ENCODE measurements at places on chromosomes 4 and X. TPM values are rescaled to one million over a fixed set of nuclear protein-coding genes. Genes with fewer than 3 reads are reported as not detected.
A peak's percentile ranks its signal among the peaks of the same experiment; 100 is the strongest.

DNA sequence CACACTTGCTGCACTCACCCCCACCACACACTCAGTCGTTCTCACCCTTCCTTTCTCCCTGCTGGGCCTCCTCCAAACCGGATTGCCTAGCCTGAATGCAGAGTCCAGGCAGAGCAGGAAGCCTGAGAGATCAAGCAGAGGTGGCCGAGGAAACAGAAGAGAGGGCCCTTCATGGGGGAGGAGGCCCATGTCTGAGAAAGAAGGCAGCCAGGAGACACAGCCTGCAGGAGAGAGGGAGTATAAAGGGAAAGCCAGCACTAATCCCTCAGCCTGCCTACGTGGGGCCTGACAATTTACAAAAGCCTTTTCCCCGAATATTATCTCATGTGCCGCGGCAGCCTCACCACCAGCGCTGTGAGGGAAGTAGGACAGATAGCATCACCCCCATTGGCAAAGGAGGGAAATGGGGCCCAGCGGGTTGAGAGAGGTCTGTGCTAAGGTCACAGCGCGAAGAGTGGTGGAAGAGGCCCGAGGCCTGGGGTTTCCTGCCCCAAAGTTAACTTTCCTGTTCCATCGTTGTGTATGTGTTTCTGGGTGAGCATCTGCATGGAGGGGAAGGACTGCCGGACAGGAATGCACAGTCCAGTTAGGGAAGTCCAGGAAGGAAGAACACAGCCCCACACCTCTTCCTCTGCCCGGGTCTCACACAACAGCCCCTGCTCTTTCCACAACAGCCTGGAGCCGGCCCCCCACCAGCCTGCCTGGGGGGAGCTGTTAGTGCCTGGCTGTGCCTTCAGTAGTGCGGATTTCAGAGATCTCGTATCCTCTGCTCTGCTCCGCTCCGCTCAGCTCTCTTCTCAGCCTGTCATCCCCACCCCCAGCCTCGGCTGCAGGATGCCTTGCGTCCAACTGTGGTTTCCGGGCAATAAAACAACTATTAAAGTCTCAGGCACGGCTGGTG is 50.9 kb upstream of the BCOR start:
- no peak for DNase-seq

- no peak for DNase-seq
These were observed 33.2 kb downstream of the ACOX3 start for GRCh38 chr4:8407316-8407715.

- DNase-seq = no peak
These were observed 55.1 kb upstream of the INPP4B start for GRCh38 chr4:142901166-142901662.

DNA sequence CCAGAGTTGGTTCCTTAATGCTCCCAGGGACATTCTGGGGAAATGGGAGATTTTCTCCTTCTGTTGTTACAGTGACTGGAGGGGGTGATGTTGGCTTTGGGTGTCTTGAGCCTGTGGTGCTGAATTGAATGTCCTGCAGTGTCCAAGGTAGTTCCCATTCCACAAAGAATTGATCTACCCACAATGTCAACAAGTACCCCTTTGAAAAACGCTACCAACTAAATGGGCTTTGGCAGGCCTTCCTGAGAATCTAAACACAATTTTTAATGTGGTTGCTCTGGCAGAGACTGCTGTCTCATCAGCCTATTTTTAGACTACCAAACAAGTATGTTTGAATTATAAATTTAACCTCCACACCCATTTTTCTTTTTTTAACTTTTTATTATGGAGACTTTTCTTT is 69.4 kb downstream of the CCKAR start:
- no peak for DNase-seq

GRCh38 chr4:37825968-37826294 is 555 bp upstream of the PGM2 start:
- no peak for DNase-seq

- DNase-seq = no peak
These were observed 139.7 kb downstream of the EFHC2 start for GRCh38 chrX:44203791-44204190.

- DNase-seq = peak; percentile 68
These were observed 4.2 kb upstream of the ZNF157 start for GRCh38 chrX:47366041-47366722.

- DNase-seq = no peak
These were observed 51.3 kb upstream of the MAP3K15 start for GRCh38 chrX:19566359-19567222.

- no peak for DNase-seq
These were observed 6.8 kb upstream of the ANAPC4 start for GRCh38 chr4:25370242-25370641.

- DNase-seq = no peak
These were observed 32.0 kb upstream of the FHL1 start for GRCh38 chrX:136115126-136115903.

- no peak for DNase-seq
These were observed 6.0 kb upstream of the IDS start for GRCh38 chrX:149511081-149511480.

DNA sequence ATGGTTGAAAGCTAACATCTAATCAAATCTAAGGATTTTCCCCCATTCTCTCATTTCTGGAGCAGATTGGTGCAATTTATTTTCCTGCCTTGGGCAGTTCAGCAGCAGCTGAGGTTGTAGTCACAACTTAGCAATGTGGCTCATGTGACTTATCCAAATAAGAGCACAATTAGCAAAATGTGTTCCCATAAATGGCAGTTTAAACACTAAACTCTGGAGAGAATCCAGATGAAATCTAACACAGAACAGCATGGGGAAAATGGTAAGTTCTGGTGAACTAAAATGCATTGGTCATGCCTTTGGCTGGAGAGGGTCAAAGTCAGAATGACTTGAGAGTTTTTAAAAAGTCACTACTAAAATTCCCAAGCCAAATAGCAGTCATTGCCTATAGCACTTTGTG is 422.6 kb upstream of the DIPK2B start:
- DNase-seq = no peak

DNA sequence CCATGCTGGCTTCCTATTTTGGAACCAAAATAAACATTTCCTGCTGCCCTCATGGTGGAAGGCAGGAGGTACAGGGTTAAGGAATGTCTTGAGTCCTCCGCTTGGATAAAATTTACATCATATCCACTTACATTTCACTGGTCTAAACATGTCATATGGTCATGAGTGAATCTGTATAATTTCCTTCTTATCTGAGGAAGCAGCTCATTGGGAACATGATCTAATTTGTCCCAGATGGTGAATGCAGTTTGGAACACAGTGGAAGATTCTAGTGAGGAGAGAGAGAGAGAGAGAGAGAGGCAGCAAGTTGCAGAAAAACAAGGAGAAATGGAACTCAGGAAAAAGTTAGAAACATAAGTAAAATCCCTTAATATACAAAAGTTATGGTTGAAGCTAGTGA is 46.8 kb downstream of the MXRA5 start:
- no peak for DNase-seq

DNA sequence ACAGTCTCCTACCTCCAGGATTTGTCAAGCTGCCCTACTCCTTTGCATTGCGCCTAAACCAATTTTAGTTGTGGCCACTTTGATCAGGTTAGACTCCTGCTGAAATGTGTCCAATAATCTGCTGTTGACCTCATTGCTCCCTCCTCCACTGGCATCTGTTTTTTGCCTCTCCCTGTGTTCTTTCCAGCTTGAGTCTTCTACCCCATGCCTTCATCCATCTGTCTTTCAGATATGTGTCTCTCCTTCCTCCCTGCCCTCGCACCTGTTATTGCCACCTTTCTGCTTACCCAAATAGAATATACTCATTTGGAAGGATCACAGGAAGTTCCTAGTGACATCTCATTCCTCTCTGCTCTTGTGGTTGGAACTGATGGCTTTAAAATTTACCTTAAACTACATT is 366.6 kb upstream of the CLNK start:
- no peak for DNase-seq

DNA sequence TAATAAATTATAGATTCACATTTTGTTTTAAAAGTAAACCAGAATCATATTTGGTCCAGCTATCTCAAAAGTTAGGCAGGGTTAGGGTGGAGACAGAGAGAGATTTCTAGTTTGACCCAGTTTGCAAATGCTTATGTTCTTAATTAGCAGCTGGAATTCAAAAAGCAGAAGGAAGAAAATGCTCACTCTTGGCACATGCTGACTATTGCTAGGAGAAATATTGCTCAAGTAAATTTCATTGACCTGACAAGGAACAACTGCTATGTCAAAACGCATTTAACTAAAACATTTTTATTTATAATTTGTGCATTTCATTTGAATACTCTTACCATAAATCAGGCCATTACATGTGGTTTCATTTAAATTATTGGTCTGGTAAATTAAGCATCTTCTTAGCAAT is 131.8 kb downstream of the GLRA3 start:
- no peak for DNase-seq

- DNase-seq = peak; percentile 73
These were observed 84.9 kb downstream of the BCOR start for GRCh38 chrX:40012868-40013265.

DNA sequence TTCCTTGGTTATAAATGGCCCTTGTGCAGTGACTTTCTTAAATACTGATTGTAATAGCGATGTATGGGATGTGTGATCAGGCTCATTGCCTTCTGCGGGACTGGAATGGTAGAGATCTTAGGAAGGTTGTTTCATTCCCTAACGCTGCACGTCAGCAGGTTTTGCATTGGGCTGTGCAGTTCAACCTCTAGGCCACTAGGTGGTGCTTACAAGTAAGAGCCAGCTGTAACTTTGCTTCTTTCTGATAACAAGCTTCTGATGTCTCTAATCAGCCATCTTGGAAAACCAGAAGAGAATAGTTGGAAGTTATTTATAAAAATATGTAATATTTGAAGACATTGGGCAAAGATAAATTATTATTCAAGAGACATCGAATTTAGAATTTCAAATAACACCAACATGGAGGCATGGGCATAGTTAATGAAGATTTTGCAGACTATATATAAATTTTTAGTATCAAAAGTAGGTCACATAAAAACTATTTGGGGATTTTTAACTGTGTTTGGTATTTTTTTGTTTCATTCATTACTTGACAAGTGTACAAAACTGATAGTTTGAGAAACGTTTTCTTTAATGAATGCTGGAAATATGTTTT is 339.7 kb upstream of the PCDH7 start:
- DNase-seq = no peak

- no peak for DNase-seq
These were observed 90.0 kb downstream of the ELOVL6 start for GRCh38 chr4:110108422-110108821.

DNA sequence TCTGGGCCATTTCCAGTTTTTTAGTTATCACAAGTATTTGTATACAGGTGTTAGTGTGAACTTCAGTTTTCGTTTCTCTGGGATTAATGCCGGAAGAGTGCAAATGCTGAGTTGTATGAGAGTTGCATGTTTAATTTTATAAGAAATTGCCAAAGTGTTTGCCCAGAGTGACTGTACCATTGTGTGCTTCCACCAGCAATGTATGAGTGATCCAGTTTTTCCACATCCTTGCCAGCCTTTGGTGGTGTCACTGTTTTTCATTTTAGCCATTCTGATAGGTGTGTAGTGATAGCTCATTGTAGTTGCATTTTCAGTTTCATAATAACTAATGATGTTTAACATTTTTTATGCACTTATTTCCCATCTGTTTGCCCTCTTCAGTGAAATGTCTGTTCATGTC is 18.4 kb downstream of the PLS3 start:
- DNase-seq = no peak

- no peak for DNase-seq
These were observed 33.9 kb downstream of the NAA11 start for GRCh38 chr4:79292008-79292407.

- DNase-seq = no peak
These were observed 4.8 kb downstream of the AVPR2 start for GRCh38 chrX:153909024-153909979.

FREM3 gene
- total RNA-seq = not detected

SLC16A2 gene
- total RNA-seq = 6.7 TPM

EMCN gene
- total RNA-seq = 39.6 TPM

TENM3 gene
- 6.8 TPM for total RNA-seq

ARL13A gene
- total RNA-seq = not detected

MTTP gene
- 2.0 TPM for total RNA-seq

MUC7 gene
- total RNA-seq = not detected

AMER1 gene
- total RNA-seq = 4.4 TPM

Data from left ventricle myocardium superior (tissue), 1 donor.